ENCODE measurements at places on chromosomes 1 and 21.

- no peak for DNase-seq
These were observed 616.3 kb downstream of the PLA2G4A start for GRCh38 chr1:187445066-187445465.

GRCh38 chr1:174405219-174405618 is 42.5 kb upstream of the GPR52 start:
- DNase-seq = no peak

DNA sequence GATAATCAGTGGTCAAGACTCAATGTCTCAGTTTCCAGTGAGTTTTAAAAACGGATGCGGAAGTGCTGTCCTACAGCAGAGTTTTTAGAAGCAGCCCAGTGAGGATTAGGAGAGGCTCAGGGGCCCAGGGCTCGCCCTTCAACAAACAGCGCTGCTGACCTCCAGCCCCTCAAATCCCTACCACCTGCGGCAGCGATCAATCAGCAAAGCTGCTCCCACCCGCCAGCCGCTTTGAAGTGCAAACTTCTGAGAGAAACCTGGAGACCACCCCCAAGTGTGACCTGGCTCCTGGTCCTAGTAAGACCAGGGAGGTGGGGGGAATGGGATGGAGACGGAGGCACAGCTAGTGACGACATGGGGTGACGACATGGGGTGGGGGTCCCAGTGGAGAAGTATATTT is 14.4 kb downstream of the ZBTB17 start:
- no peak for DNase-seq

GRCh38 chr1:178258536-178258935 is 164.6 kb downstream of the RASAL2 start:
- DNase-seq = no peak

GRCh38 chr21:33861125-33861524 is 54.5 kb downstream of the ATP5PO start:
- DNase-seq = no peak

- DNase-seq = no peak
These were observed 5.2 kb downstream of the FCGR2A start for GRCh38 chr1:161510477-161510876.

All from CD4-positive, alpha-beta T cell treated with Interleukin-12 subunit alpha and Interleukin-12 subunit beta, for 1 hour (primary cell).